RWPE2 (cell line): ENCODE measurements at places on chromosomes 2 and 18.

- DNase-seq = no peak
These were observed 179.7 kb upstream of the SH3BP4 start for GRCh38 chr2:234771980-234772732.

DNA sequence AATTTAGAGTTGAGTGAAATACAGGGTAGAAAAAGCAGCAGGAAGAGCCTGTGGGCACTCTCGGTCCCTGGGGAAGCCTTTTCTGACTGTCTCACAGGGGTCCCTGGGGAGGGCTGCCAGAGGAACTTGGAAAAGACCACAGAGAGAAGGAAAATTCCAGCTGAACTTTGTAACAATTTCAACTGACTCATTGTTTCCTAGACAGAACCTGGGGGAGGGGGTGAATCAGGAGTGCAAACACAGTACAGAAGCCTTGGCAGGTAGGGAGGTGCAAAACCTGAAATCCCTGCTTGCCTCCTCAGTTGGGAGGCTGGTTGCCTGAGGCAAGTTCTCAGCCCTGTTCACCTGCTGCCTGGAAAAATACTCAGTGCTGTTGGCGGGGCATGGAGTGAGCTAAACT lies 106.8 kb downstream of the GRB14 start:
- peak; percentile 70 for DNase-seq

DNA sequence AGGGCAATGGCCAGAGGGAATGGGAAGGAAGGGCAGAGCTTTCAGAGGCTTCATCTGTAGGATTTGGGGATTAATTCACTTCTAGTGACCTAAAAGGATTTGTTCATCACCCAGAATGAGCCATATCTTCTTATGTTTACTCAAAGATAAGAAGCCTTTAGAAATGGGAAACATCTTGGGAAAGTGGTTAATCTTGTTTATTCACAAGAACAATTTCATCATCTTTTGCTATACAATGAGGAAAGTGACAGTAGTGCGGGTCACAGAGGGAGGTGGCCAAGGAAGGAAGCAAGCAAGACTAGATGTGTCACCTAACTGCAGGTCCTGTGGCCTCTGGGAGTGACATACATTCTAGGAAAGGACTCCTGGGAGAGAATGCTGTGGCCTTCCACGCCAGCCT lies 140.4 kb upstream of the ALPP start:
- no peak for DNase-seq

- no peak for DNase-seq
These were observed 151.8 kb downstream of the SLC4A10 start for GRCh38 chr2:161775971-161776370.

GRCh38 chr2:238187618-238188548 lies 15.6 kb downstream of the ILKAP start:
- DNase-seq = no peak

DNA sequence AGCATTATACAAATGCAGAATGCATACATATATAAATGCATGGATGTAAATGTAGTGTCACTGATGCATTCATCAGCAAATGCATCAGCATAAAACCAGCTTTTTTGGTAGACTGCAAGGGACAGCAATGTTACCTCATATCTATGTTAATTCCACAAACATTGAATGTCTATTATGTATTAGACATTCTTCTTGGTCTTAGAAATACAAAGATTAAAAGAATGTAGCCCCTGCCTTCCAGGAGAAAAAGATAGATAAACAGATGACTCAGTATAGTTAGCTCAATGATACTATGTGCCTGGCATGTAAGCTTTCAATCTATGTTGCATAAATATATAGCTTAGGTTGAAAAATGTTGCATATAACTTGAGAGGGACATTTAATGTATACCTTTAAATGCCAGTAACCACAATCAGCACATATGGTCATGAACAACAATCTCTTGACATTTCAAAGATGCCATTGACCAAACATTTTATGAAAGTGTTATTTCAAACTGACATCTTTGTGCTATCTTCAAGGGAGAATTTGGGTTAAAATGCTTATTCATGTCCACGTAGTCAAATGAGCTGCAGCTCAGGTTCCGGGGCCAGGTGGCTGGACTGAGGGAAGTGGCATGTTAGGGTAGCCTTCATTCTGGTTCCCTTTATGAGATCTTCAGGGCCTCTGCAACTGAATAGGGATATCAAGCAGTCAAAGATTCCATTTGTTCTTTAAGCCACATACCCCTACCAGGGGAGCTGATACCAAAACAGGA lies 45.2 kb upstream of the GCG start:
- DNase-seq = no peak

GRCh38 chr2:60504049-60504448 lies 49.4 kb downstream of the BCL11A start:
- DNase-seq = no peak

GRCh38 chr2:79892123-79892522 lies 379.3 kb downstream of the CTNNA2 start:
- no peak for DNase-seq

DNA sequence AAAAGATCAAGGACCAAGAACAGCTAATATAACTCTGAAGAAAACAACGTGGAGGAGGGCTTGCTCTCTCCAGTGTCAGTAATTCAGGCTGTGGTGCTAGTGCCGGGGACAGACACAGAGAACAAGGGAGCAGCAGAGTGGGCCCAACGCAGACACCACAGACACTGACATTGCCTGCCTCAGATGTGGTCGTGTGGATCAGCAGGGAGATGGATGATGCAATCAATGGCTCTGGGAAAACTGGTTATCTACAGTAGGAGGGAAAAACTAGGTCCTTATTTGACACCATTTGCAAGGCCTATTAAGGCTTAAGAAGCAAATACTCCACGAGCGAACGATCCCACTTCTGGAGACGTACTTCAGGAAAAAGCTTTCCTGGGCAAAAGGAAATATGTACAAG lies 36.1 kb downstream of the HDLBP start:
- no peak for DNase-seq

DNA sequence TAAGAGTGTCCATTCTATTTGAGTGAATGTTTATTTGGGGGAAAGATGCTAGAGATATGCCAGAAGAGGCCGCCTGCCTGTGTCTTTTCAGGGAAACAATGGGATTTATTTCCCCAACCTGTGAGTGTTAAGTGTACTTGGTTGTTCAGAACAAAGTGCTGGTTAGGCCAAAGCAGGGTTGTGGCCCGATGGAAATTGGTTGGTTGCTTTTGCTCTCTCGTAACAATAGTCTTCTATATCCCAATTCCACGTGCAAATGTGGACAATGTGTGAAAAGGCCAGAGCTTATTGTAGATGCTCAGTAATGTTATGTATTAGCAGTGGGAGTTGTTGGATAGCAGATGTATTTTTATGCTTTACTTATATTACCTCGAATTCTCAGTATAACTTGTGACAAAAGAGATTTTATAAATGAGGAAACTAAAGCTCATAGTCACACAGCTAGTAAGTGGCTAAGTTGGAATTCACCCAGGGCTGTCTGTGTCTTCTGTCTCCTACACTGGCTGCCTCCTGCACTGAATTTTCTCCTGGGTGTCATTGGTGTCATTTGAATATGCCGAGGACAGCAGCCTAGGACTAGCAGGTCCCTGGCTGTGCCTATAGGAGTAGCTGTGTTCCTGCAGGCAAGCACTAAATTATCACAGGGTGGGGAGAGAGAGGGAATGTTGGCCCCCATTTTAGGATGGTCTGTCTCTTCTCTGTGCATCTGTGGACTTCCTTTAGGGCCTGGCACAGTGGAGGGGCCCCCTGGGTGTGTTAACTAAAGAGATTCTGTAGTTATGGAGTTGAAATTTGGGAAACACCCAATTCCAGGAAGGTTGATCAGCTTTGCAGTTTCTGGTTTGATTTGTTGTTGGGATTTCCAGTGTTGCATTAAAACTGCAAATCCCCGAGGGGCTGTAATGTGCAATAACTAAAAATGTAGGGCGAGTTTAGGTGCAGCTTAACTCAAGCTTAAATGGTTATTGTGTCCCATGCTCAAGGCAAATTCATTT lies 21.6 kb downstream of the GPD2 start:
- DNase-seq = no peak

DNA sequence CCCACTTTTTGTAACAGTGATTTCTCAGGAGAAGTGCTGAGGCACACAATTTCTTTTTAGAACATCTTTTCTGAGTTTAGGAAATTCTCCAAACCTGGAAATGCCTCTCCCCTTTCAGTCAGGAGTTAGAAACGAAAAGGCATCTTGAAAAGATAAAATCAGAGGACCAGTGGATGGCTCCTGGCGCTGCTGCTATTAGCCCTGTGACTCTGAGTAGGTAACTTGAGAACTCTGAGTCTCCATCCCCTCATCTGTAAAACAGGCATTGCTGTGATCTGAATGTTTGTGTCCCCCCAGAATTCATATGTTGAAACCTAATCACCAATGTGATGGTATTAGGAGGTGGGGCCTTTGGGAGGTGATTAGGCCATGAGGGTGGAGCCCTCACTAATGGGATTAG lies 50.2 kb downstream of the EHD3 start:
- no peak for DNase-seq

DNA sequence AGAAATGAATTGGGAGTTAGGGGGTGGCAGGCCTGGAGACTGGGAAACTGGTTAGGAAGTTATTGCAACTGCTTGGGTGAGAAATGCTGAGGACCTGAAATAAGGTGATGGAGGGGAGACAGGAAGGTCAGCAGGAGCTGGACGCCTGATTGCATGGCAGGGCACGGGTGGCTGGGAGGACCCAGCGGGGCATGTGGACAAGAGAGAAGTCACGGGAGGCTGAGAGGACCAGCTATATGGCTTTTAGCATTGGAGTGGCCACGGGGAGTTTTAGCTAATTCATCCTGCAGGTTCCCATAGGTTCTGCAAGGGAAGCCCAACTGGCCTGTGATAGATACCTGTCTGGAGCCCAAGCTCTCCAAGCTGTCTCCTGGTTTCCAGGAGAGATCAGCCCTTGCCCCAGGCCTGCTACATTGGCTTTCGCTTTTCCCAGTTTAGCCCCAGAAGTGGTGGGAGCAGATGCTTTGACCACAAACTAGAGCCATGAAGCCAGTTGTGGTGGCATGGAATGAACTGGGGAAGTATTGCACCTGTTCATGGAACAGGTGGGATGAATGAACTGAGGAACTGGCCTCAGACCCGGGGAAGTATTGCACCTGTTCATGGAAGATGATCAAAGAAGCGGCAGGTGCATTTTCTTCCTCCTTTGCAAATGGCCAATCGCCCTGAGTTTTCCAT lies 93.6 kb upstream of the TAF1B start:
- no peak for DNase-seq

- DNase-seq = no peak
These were observed 66.8 kb upstream of the STPG4 start for GRCh38 chr2:47221946-47222345.

GRCh38 chr18:23664674-23665073 lies 2.0 kb upstream of the ANKRD29 start:
- no peak for DNase-seq

- no peak for DNase-seq
These were observed 70.3 kb upstream of the CWC22 start for GRCh38 chr2:180077295-180077906.

DNA sequence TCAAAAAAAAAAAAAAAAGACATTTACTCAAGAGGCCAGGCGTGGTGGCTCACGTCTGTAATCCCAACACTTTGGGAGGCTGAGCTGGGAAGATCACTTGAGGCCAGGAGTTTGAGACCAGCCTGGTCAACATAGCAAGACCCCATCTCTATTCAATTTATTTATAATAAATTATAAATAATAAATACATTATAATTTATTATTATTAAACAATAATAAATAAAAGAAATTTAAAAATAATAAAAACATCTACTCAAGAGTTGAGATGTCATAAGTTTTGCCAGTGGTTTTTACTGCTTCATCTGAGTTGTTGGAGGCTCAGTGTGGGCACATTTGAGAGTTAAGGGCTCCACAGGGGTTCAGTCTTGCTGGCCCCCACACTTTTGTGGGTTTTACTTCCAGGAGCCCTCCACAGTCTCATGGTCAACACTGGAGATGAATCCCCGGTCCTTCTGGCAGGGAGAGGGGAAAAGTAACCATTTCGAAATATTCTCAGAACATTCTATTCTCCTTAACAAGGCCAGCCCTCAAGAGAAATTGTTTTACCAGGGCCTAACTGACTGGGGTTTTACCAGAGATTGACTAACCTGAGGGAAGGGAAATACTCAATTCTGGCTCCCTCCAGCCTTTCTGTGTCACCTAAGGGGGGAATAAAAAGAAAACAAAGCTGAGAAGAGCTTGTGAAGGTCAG lies 51.6 kb upstream of the NCOA1 start:
- DNase-seq = no peak

GRCh38 chr2:46981662-46982350 lies 66.2 kb upstream of the MCFD2 start:
- DNase-seq = no peak

GRCh38 chr2:73069041-73069854 lies 2.3 kb downstream of the SFXN5 start:
- no peak for DNase-seq

DNA sequence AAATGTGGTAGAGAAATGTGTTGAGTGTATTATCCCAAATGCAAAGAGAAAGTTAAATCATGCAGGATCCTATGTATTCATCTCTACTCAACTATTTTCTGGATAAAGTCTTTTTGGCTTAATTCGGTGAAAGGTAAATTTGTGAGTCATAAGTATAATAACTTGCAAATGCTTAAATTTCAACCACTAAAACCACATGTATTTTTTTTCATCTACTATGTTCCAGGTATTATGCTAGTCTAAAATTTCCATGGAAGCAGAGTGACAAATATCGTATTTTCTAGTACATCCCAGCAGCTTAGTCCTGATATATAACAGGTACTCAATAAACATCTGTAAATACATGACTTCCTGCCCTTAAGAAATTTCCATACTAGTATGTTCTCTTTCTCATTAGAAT lies 6.2 kb downstream of the ALS2 start:
- no peak for DNase-seq

DNA sequence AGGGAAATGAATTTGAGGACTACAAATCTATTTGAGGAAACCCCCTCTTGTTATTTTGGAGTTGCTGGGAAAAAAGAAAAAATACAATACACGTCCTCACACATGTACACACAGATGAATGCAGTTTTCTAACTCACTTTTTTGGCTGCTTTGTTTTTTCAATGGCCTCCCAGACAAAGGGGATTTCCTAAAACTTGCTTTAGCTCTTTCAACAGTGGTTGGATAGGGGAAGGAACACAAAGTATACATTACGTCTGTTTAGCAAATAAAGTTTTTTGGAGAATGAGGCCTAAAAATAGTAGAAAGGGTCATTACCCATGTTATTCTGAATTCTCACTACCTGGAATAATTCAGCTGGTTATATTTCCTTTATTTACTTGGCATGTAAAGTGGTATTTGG lies 125.3 kb upstream of the ITGB6 start:
- DNase-seq = no peak

GRCh38 chr2:118936306-118936705 lies 5.7 kb upstream of the MARCO start:
- DNase-seq = no peak

GRCh38 chr2:67945940-67946339 lies 116.9 kb downstream of the C1D start:
- DNase-seq = no peak
